ENCODE measurements at places on chromosomes 2 and 18.

DNA sequence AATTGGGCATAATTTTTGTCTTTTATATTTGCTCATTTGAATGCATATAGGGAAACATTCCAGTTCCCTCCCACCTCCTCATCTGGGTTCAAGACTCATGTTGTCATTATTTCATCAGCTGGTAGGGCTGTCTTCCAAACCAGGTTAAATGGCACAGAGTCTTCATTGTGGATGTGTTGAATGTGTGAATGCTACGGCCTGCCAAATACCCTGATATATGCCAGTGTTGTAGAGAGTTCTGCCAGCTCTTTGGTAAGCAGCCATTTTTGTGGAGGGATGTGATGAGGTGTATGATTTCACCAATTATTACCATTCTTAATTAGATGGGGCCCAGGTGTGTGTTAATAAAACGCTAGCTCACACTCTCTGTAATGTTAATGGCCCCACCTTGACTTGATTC lies 121.7 kb downstream of the LYPD6B start:
- DNase-seq, result no peak

DNA sequence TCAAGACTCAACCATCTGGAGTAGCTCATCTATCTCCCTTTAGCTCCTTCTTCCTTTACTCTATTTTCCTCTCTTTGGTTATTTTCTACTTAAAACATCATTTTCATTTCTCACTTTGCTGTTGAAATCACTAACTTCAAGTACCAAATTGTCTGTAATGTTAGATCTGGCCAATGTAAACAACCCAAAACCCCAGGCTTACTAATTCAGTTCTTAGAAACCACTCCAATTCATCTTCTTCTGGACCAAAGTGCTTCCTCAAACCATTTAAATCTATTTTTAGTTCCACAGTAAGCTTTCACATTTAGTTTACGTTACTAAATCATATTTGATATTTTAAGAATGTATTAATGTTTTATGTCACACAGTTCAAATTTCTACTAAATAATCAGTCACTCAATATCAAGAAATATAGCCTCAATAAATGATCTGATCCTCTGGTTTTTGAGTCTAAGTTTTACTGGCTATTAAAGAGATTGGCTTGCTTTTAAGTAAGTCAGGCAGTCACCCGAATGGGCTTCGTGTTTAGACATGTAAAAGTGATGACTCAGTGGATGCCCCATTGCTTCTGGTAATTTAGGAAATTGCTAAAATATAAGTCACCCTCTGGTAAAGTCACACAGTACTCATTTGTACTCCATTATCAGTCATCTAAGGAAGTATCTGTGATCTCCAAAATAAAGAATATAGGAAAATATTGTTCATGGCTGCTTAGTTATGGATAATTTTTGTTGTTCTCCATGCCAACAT lies 527.2 kb upstream of the SOX11 start:
- no peak for DNase-seq

DNA sequence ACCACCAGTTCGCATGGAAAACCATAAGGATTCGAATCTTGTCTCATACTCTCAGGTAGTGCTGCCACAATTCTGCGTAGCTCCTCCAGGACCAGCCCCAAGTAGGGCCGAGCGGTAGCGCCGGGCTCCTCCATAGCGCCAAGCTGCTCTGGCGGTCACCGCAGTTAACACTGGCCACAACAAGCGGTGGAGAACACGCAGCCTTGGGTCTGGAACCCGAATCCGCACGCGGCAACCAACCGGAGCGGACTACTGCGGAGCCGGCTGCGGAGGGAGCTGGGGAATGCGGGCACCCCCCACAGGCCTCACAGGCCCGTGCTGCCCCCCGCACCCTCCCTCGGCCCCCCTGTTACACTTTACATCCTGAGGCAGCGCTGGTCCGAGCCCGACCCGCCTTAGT lies 531.5 kb downstream of the STK39 start:
- no peak for DNase-seq

DNA sequence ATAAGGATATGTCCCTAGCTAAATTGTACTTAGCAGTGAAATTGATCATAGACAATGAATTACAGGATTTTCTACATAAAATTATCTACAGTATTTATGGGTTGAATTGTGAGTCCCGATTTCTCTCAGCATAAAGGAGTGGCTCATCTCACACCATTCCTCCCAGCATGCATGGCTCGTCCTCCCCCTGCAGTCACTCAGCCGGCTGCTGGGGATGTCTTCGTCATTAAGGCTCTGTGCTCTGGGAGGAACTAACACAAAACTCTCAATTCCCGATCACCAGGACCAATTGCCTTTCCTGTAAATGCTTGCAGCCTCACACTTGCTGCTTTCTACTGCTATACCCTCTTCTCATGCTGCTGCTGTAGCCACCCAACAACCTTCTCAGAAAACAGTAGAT lies 75.9 kb downstream of the TXNL1 start:
- DNase-seq, result no peak

- no peak for DNase-seq
These were observed 15.9 kb upstream of the CRIM1 start for GRCh38 chr2:36339607-36340218.

DNA sequence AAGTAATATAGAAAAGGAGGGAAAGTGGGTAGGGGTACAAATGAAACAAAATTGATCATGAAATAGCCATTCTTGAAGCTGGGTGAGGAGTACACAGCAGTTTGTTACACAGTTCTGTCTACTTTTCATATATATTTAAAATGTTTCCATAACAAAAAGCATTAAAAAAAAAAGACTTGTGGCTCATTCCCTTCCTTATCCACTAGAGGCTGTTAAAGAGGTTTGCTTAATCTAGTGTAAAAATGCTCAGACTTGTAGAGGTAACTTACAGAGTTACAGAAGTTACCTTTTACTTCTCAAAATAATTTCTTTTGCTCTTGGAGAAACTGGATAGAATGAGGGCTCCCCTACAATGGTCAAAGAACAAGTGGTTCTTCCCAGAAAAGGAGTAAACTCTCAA lies 8.1 kb upstream of the WIPF1 start:
- no peak for DNase-seq

DNA sequence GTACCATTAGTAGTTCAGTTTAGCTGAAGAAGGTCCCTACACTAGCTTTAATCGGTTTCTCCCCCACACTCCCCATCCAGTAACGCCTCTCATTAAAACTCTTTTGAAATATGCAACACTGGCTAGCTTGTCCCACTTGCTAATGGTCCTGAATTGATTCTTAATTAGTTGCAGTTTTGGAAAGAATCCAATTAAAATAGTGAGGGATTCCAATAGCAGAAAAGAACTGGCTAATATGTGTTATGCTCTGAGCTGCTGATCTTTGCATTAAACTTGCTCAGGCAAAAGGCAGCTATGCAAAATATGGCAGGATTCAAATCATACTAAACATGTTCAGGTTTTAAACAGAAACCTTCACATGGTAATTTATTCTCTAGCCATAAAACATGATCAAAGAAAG lies 252.5 kb upstream of the HNRNPA3 start:
- no peak for DNase-seq

GRCh38 chr2:110770959-110771431 lies 38.6 kb downstream of the ACOXL start:
- no peak for DNase-seq

GRCh38 chr2:176163672-176164056 lies 6.6 kb downstream of the HOXD3 start:
- no peak for DNase-seq

DNA sequence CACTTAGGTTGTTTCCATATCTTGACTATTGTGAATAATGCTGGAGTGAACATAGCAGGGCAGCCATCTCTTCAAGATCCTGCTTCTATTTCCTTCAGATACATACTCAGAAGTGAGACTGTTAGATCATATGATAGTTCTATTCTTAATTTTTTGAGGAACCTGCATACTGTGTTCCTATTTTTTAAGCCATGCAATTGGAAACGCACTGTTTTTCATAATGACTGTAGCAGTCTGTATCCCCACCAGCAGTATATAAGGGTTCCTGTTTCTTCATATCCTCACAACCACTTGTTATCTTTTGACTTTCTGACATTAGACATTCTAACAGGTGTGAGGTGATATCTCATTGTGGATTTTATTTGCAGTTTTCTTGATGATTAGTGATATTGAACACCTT lies 15.5 kb downstream of the NEURL3 start:
- no peak for DNase-seq

- no peak for DNase-seq
These were observed 33.3 kb downstream of the NPAS2 start for GRCh38 chr2:100852999-100853908.

DNA sequence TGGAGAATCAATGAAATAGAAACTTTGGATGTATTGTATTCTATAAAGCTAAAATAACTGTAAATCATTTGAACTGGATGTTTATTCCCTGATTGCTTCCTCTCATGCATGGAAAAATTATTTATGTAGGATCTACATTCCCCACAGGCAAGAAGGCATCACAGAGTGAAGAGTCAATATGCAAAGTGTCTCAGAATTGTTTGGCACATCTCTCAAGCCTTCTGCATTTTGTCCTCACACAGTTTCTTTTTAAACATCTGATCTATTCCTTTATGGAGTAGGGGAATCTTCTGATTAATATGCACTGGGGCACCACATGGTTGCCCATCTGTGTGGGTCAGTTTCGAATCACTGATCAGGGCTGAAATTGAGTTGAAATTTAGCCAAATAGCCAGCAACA lies 465.4 kb downstream of the ZNF804A start:
- DNase-seq, result no peak

GRCh38 chr18:21364471-21364870 lies 122.4 kb downstream of the GREB1L start:
- DNase-seq, result no peak

DNA sequence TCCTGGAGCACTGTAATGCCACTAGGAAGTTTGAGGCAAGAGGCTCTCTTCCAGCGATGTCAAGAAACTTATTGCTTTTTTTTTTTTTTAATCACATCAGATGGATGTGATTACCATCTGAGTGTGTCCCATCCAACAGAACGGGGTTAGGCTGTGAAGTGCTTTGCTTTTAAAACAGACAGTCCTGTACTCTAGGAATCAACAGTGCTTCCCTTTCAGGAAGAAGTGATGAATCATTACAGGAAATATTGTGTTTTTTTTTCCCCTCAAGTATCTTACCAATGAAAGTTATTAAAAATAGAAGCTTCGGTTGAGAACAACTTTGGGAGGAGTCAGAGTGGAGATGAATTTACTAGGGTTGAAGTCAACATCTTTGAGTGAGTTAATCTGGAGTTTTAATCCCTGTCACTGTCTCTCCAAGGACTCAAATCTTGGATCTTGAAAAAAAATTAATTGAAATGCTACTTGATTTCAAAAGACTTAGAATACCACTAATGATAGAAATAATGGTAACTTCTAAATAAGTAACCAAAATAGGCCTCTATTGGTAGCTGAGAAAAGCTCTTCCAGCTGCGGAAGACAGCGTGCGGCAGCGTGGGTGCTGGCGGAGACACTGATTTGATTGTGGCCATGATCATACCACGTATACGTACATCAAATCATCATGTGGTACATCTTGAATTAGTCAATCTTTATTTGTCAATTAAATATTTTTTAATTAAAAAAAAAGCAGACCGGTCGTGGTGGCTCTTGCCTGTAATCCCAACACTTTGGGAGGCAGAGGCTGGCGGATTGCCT lies 45.5 kb downstream of the GATA6 start:
- DNase-seq, result no peak

DNA sequence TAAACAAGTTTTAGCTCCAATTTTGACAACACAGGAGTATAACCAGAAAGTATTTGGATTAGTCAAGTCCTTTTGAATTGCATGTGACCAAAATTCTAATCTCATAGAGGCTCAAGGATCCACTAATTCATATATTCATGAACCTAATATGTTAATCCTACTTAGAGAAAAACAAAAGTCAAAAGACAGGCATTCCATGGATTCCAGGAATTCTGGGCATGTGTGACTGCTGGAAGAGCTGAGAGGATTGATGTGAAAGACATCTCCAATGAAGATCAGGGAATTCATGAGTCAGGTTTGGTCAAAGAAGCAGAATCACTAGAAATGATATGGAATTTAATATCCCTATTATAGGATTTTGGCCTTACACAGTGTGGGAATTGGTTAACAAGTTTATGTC lies 1494.6 kb upstream of the DDX18 start:
- DNase-seq, result no peak

DNA sequence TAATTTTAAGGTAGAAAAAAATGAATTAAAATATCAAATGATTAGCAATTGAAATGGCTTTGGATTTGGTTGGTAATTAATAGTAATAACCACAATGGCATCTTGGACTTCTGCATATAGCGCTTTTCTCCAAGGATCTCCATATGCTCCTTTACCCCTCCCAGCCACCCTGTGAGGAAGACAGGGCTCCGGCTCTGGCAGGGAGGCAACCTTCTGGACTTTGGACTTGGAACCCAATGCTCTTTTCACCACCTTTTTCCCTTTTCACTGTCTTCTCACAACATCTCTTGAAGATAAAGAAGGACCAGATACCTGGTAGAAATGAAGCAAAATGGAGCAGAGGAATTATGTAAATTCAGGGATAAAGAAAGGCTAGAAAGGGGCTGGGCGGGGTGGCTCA lies 23.8 kb upstream of the SERTAD2 start:
- DNase-seq, result no peak

GRCh38 chr18:49738721-49739120 lies 74.6 kb downstream of the ACAA2 start:
- no peak for DNase-seq

GRCh38 chr18:11850821-11851145 lies 430 bp upstream of the CHMP1B start:
- no peak for DNase-seq

GRCh38 chr18:55466789-55467188 lies 121.2 kb downstream of the TCF4 start:
- no peak for DNase-seq

GRCh38 chr18:11672198-11672597 lies 16.9 kb upstream of the GNAL start:
- no peak for DNase-seq

GRCh38 chr2:80971-81736 lies 34.8 kb upstream of the FAM110C start:
- DNase-seq, result no peak

All from activated CD8-positive, alpha-beta memory T cell treated with anti-CD3 and anti-CD28 coated beads for 1 hour (primary cell).